GM23338 (cell line): ENCODE measurements at places on chromosomes 16 and 17.

- peaks cover 81% of the 10 kb centered on the region for H3K27me3 ChIP-seq
- no peak overlapping the region for H3K27ac ChIP-seq
- peak; percentile 78 for DNase-seq
- peaks cover 20% of the 10 kb centered on the region for H3K4me1 ChIP-seq
- H3K4me3 ChIP-seq, result peak overlapping the region; percentile 72
Observed at GRCh38 chr17:49910094-49910857, 58.7 kb upstream of the DLX4 start.

DNA sequence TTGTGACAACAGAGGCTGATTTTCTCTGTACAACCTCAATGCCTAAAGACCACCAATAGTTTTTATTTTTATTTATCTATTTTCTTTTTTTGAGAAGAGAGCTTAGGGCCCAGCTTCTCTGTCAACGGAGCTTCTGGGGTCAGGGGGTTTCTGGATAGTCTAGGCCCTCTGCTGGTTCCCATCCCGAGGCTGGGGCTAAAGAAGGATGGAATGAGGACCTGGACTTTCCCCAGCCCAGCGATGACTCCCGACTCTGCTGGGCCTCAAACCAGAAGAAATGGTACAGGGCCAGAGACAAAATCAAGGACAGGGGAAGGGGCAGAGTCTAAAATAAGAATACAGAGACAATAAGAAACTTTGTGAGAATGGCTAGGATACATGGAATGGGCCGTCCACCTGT lies 5.7 kb upstream of the TSPOAP1 start:
- no peaks in the 10 kb centered on the region for H3K36me3 ChIP-seq
- no peak for DNase-seq
- H3K4me3 ChIP-seq, result no peak overlapping the region
- no peak overlapping the region for H3K27ac ChIP-seq
- no peaks in the 10 kb centered on the region for H3K27me3 ChIP-seq

- peaks cover 14% of the 10 kb centered on the region for H3K4me1 ChIP-seq
- H3K4me3 ChIP-seq, result no peak overlapping the region
- DNase-seq, result no peak
- peaks cover 8% of the 10 kb centered on the region for H3K27me3 ChIP-seq
- H3K27ac ChIP-seq, result no peak overlapping the region
Observed at GRCh38 chr16:70689035-70689969, 3.4 kb upstream of the MTSS2 start.

DNA sequence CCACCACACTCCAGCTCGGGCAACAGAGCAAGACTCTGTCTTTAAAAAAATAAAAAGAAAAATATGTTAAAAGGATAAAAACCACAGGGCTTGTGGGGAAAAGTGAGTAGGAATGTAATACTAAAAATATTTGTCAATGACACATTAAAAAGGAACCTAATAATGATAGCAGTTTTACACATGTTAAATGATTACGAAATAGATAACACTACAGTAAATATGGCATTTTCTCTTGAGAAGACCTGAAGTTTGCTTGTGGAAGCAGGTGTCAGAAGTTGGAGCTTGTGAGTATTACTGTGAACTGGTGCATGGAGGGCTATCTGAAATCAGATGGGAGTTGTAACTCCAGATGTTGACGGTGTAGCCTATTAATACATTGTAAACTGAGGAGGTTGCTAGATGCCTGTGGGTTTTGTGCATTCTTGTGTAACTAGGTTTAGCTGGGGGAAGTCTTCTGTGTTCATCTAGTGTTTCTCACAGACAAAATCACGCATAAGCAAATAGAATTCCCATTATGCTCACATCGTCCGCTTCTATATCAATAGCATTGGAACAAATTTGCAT lies 44.2 kb upstream of the CLEC18A start:
- H3K27me3 ChIP-seq, result no peaks in the 10 kb centered on the region
- no peak overlapping the region for H3K4me3 ChIP-seq
- DNase-seq, result no peak
- no peak overlapping the region for H3K27ac ChIP-seq
- H3K36me3 ChIP-seq, result no peaks in the 10 kb centered on the region

- H3K27me3 ChIP-seq, result no peaks in the 10 kb centered on the region
- no peak for DNase-seq
- no peaks in the 10 kb centered on the region for H3K4me1 ChIP-seq
- H3K36me3 ChIP-seq, result no peaks in the 10 kb centered on the region
Observed at GRCh38 chr16:17171250-17172143, 299.3 kb downstream of the XYLT1 start.

GRCh38 chr17:76265624-76266243 lies 586 bp downstream of the UBALD2 start:
- H3K4me3 ChIP-seq, result peak overlapping the region; percentile 89
- no peaks in the 10 kb centered on the region for H3K27me3 ChIP-seq
- no peaks in the 10 kb centered on the region for H3K36me3 ChIP-seq
- H3K4me1 ChIP-seq, result peaks cover 22% of the 10 kb centered on the region; the same call in 1 of the 2 replicates
- DNase-seq, result peak; percentile 73

- DNase-seq, result no peak
- H3K4me1 ChIP-seq, result no peaks in the 10 kb centered on the region
- peaks cover 23% of the 10 kb centered on the region for H3K36me3 ChIP-seq
- no peak overlapping the region for H3K4me3 ChIP-seq
Observed at GRCh38 chr16:11833951-11834695, 17.2 kb downstream of the RSL1D1 start.

GRCh38 chr16:71409011-71409775 lies 32.7 kb downstream of the TLE7 start:
- DNase-seq, result no peak
- no peak overlapping the region for H3K27ac ChIP-seq
- no peaks in the 10 kb centered on the region for H3K27me3 ChIP-seq
- no peaks in the 10 kb centered on the region; the same call in 1 of the 2 replicates for H3K36me3 ChIP-seq
- no peak overlapping the region for H3K4me3 ChIP-seq

- peak; percentile 11 for DNase-seq
- H3K36me3 ChIP-seq, result no peaks in the 10 kb centered on the region
- peaks cover 29% of the 10 kb centered on the region for H3K27me3 ChIP-seq
- H3K27ac ChIP-seq, result no peak overlapping the region
Observed at GRCh38 chr17:4733073-4733531, 1.9 kb downstream of the MED11 start.

DNA sequence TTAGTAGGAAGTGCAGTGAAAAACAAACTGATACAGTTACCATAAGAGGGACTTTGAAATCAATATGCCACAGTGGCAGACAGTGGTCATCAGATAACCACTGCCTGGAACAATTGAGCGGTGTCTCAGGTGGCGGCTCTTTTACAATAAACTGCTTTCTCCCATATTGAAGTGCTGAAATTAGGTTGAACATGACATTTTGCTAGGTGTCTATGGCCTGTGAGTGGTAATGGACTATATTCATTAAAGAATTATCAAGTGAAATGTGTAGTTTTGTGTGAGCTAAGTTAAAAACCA lies 214.7 kb downstream of the RPTOR start:
- H3K27me3 ChIP-seq, result no peaks in the 10 kb centered on the region
- H3K36me3 ChIP-seq, result no peaks in the 10 kb centered on the region
- H3K4me3 ChIP-seq, result no peak overlapping the region
- H3K27ac ChIP-seq, result no peak overlapping the region

GRCh38 chr17:4551141-4551540 lies 4.0 kb downstream of the MYBBP1A start:
- H3K27me3 ChIP-seq, result no peaks in the 10 kb centered on the region
- H3K27ac ChIP-seq, result 0 out of 2 replicates have a peak overlapping the region, but pooled peaks have one; percentile 39
- peaks cover 28% of the 10 kb centered on the region for H3K36me3 ChIP-seq
- DNase-seq, result peak; percentile 50

DNA sequence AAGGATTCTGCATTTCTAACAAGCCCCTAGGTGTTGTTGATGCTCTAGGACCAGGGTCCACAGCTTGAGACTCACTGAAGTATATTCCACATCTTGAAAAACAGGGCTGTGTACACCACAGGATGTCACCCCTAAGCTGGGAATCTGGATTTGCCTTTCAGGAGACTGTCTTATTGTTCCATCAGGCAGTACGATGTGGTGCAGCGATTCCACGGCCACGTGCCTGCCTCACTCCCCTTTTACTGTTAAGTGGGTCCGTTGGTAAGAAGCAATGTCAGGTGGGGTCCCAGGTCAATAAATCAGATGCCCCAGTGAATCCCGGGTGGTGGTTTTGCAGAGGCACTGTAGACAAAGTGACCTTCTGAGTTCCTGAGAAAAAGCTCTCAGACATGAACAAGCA lies 470.7 kb downstream of the HS3ST3B1 start:
- H3K27me3 ChIP-seq, result no peaks in the 10 kb centered on the region
- H3K36me3 ChIP-seq, result no peaks in the 10 kb centered on the region
- no peaks in the 10 kb centered on the region for H3K4me1 ChIP-seq

GRCh38 chr17:47852113-47852949 lies 1.4 kb upstream of the SP6 start:
- H3K27ac ChIP-seq, result no peak overlapping the region
- H3K27me3 ChIP-seq, result peaks cover 96% of the 10 kb centered on the region
- no peaks in the 10 kb centered on the region for H3K36me3 ChIP-seq
- H3K4me1 ChIP-seq, result peaks cover 39% of the 10 kb centered on the region
- peak; percentile 10 for DNase-seq

DNA sequence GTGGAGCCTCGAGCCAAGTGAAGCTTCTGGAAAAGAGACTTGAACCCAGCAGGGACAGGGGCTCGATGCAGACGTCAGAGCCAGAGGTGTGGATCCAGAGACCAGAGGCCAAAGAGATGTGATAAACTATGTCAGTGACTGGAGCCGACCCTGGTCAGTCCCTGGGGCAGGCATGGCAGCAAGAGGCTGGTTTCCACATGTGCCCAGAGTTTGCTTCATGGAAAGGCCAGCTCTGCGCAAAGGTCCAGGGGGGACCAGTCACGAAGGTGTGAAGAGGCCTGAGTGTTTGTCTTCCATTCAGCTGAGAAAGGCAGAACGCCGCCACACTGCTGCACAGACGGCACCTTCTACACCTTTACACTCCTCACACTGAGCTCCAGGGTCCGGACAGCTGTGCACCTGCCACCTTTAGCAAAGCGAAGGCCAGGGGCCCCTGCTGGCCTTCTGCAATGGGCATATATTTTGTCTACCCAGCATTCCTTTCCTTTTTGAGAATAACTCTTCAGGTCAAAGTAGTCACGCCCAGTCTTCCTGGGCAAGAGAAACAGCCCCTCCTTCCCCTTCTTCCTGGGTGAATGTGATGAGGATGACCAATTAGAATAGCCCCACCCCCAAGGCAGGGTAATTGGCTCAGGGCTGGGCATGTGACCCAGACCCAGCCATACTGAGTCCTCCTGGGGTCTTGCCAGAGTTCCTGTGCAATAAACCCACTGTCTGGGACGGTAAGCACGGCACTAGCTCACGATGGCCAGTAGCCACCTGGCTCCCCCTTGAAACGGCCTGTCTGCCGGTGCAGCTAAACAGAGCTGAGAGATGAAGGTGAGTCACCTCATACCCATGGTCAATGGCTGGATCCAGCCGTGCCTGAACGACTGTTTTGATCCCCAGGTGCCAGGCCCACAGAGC lies 2.3 kb upstream of the RPH3AL start:
- DNase-seq, result no peak
- H3K27me3 ChIP-seq, result no peaks in the 10 kb centered on the region
- no peak overlapping the region for H3K27ac ChIP-seq
- H3K36me3 ChIP-seq, result no peaks in the 10 kb centered on the region

GRCh38 chr16:66066404-66066803 lies 300.1 kb upstream of the CDH5 start:
- no peak overlapping the region for H3K4me3 ChIP-seq
- DNase-seq, result no peak
- H3K36me3 ChIP-seq, result no peaks in the 10 kb centered on the region
- no peaks in the 10 kb centered on the region for H3K27me3 ChIP-seq
- no peak overlapping the region for H3K27ac ChIP-seq
